ENCODE measurements at places on chromosomes 16 and 17.

GRCh38 chr17:61337290-61337689 lies 62.4 kb upstream of the TBX2 start:
- DNase-seq: no peak

DNA sequence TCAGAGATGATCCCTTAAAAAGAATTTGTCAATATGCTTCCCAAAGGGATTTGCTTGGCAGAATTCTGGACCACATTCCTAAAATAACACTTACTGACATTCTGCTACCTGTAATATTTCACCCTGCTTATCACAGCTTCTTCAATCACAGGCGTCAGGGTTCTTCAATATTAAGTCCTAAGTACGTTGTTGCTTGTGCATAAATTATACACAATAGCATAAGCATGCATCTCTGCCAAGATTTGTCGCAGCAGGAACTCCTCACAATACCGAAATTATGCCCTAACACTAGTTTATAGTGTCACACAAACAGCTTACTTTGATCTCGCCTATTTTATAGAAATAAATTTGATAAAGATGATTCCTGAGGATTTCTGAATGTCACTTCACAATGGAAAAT lies 48.9 kb downstream of the UBE2G1 start:
- no peak for DNase-seq

GRCh38 chr17:77478899-77479298 lies 338.1 kb downstream of the SEC14L1 start:
- no peak for DNase-seq

GRCh38 chr17:68640242-68640989 lies 39.2 kb upstream of the FAM20A start:
- DNase-seq: no peak

GRCh38 chr16:27789595-27790241 lies 239.8 kb downstream of the KATNIP start:
- DNase-seq: no peak

DNA sequence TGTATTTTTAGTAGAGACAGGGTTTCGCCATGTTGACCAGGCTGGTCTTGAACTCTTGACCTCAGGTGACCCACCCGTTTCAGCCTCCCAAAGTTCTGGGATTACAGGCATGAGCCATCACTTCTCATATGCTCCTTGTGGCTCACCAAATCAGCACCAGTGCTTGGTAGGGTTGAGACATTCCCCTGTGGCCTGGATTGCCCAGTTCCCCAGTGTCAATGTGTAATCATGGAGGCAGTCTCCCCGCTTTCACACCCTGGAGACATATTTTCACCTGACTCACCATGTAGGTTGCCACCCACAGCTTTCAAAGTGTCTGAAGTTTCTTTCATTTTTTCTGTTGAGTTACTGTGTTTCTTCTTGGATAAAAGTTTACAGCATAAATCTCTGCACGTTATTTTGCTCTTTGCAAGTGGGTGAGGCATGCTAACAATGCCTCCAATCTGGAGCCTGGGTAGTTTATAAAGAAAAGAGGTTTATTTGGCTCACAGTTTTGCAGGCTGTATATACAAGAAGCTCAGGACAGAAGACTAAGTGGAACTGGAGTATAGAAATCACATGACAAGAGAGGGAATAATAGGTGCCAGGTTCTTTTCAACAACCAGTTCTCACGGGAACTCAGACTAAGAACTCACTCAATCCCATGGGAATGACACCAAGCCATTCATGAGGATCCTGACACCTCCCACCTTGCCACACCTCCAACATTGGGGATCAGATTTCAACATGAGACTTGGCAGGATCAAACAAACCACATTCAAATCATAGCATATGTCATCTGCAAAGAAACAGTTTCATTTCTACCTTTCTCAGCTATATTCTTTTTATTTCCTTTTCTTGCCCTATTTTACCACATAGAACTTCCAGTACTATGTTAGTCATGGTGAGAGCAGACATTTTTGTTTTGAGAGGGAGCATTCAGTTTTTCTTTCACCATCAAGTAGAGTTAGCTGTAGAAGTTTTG lies 113.2 kb downstream of the PHKB start:
- no peak for DNase-seq
